ENCODE measurements at places on chromosomes 16 and 17. TPM values are rescaled to one million over a fixed set of nuclear protein-coding genes. Genes with fewer than 3 reads are reported as not detected.

Gene HS3ST3A1
- total RNA-seq = 1.2 TPM

DNA sequence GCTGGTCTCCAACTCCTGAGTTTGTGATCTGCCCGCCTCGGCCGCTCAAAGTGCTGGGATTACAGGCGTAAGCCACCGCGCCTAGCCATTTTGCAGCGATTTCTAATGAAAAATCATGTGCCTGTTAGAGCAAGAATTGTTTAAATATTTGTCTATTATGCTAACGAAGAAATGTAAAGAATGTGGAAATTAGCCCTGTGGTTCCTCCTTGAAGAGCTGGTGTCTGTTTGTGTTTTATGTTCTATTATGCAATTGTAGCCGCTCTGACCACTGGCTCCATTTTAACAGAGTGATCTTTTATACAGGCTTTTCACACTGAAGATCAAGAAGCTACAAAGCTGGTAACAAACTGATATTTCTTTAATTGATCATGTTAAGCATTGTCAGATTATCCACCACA lies 217.3 kb downstream of the USP22 start:
- no peak overlapping the region for H3K4me3 ChIP-seq
- H3K36me3 ChIP-seq = no peaks in the 10 kb centered on the region
- no peak for DNase-seq
- H3K27ac ChIP-seq = no peak overlapping the region
- no peaks in the 10 kb centered on the region for H3K4me1 ChIP-seq

GRCh38 chr17:74417178-74418045 lies 14.5 kb upstream of the GPRC5C start:
- no peaks in the 10 kb centered on the region for H3K36me3 ChIP-seq
- H3K27me3 ChIP-seq = peaks cover 5% of the 10 kb centered on the region
- no peak overlapping the region for H3K4me3 ChIP-seq
- H3K27ac ChIP-seq = no peak overlapping the region

Gene CCR7
- total RNA-seq = 367 TPM

Gene TRAP1
- 299 TPM for total RNA-seq

Gene ADAD2
- total RNA-seq = not detected

DNA sequence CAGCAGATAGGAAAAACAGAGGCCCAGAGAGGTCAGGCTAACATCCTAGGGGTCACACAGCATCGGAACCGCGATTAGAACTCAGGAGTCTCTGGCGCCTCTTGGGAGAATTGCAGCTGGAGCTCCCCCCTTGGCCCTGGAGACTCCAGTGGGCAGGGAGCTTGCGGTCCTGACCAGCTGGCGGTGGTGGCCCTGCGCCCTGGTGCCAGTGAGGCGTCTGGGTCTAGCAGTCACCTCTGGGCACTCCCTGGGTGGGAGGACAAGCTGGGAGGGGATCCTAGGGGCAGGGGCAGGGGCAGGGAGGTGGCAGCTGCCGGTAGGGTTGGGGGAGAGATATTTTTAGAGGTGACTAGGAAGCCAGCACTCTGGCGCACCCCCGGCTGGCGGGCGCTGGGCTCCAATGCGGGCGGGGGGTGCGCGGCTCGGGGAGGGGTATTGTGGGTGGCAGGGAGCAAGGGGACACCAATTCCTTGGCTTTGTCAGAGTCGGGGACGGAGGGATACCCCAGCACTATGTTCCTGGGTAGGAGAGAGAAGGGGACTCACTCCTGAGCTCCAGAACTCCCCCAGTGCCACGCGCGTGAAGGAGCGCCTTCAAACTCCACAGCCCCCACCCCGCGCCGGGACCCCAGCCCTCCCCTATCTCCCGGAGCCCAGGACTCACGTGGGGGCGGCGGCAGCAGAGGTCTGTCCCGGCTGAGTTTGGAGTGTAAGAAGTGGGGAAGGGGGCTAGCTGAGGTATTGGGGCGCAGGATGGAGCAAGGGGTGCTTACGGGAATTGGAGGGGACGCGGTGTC lies 584 bp downstream of the PHOSPHO1 start:
- no peak overlapping the region for H3K27ac ChIP-seq
- H3K36me3 ChIP-seq = no peaks in the 10 kb centered on the region
- no peak for DNase-seq
- peaks cover 12% of the 10 kb centered on the region for H3K4me1 ChIP-seq

GRCh38 chr17:44781551-44782325 lies 22.9 kb downstream of the ADAM11 start:
- no peaks in the 10 kb centered on the region for H3K36me3 ChIP-seq
- no peak overlapping the region for H3K27ac ChIP-seq
- no peak for DNase-seq
- H3K27me3 ChIP-seq = peaks cover 6% of the 10 kb centered on the region

DNA sequence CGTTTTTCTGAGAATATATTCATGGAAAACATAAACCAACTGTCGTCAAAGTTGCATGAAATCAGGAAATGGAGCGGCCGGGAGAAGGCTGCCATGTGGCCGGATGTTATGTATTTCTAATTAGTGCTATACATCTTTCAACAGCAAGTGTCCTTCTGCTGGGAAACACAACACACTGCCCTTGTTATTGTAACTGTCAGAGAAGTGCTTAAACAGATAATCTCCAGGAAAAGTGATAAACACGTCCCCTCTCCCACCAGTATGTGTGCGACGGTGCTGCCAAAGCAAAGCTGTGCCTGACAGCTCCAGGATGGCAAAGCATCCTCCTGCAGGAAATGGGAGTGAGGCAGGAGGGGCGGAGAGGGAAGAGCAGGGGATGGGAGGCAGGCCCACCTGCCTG lies 111.8 kb downstream of the SMG6 start:
- H3K4me1 ChIP-seq = peaks cover 61% of the 10 kb centered on the region
- no peak overlapping the region for H3K4me3 ChIP-seq
- H3K36me3 ChIP-seq = peaks cover 66% of the 10 kb centered on the region

Gene EPX
- not detected for total RNA-seq

Gene KRTAP2-1
- not detected for total RNA-seq

Gene KRTAP1-5
- not detected for total RNA-seq

Gene MT3
- 7.9 TPM for total RNA-seq

GRCh38 chr16:17529982-17530760 lies 59.4 kb upstream of the XYLT1 start:
- H3K4me1 ChIP-seq = peaks cover 16% of the 10 kb centered on the region
- peak; percentile 42 for DNase-seq
- no peaks in the 10 kb centered on the region for H3K27me3 ChIP-seq

GRCh38 chr16:28543072-28543471 lies 4.3 kb upstream of the NUPR1 start:
- no peak overlapping the region for H3K27ac ChIP-seq
- DNase-seq = no peak
- peaks cover 4% of the 10 kb centered on the region for H3K4me1 ChIP-seq
- no peaks in the 10 kb centered on the region for H3K36me3 ChIP-seq

Gene KRTAP4-4
- total RNA-seq = not detected

Gene ZG16
- not detected for total RNA-seq

Gene WNT3
- not detected for total RNA-seq

GRCh38 chr16:48534601-48535340 lies 75.2 kb downstream of the N4BP1 start:
- no peak overlapping the region for H3K27ac ChIP-seq
- H3K4me1 ChIP-seq = peaks cover 9% of the 10 kb centered on the region
- H3K27me3 ChIP-seq = no peaks in the 10 kb centered on the region
- peaks cover 13% of the 10 kb centered on the region for H3K36me3 ChIP-seq
- no peak for DNase-seq

DNA sequence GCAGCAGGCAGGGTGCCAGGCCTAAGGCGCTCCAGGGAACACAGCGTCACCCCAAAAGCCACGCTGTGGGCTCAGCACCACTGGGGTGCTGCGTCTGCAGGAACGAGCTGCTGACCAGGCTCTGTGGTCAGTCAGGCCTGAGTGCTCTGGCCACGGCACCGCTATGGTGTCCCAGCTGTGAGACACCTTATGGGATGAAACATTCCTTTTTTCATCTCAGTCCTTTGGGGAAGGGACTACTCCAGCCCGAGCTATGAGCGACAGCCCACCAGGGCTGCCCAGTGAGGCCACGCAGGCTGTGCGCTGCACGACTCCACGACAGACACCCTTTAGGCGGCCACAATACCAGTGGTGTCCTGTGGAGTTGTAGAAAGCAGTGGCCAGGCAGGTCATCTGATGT lies 11.1 kb downstream of the MGAT5B start:
- H3K36me3 ChIP-seq = no peaks in the 10 kb centered on the region
- DNase-seq = no peak
- no peak overlapping the region for H3K4me3 ChIP-seq
- H3K4me1 ChIP-seq = no peaks in the 10 kb centered on the region
- H3K27me3 ChIP-seq = no peaks in the 10 kb centered on the region

DNA sequence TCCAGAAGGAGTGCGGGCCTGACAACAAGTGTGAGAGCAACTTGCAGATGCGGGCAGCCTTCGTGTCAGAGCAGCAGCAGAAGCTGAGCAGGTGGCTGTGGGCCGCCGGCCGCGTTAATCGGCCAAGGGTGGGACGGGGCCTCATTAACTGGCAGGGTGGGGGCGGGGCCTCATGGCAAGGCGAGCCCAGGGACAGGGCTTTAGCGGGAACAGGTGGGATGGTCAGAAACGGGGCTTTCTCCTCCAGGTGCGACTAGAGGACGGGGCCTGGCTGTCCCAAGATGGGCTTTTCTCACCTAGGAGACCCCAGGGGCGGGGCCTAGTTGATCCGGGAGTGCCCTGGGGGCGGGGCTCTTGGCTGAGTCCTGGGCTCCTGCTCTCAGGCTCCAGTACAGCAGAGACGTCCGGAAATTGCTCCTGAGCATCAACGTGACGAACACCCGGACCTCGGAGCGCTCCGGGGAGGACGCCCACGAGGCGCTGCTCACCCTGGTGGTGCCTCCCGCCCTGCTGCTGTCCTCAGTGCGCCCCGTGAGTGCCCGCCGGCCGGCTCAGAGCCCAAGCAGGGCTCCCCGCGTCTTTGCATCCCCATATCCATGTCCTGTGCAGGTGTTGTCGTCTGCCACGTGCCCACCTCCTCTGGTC lies 18.4 kb upstream of the PDK2 start:
- no peak for DNase-seq
- H3K4me1 ChIP-seq = no peaks in the 10 kb centered on the region
- no peaks in the 10 kb centered on the region for H3K36me3 ChIP-seq
- H3K27me3 ChIP-seq = no peaks in the 10 kb centered on the region

DNA sequence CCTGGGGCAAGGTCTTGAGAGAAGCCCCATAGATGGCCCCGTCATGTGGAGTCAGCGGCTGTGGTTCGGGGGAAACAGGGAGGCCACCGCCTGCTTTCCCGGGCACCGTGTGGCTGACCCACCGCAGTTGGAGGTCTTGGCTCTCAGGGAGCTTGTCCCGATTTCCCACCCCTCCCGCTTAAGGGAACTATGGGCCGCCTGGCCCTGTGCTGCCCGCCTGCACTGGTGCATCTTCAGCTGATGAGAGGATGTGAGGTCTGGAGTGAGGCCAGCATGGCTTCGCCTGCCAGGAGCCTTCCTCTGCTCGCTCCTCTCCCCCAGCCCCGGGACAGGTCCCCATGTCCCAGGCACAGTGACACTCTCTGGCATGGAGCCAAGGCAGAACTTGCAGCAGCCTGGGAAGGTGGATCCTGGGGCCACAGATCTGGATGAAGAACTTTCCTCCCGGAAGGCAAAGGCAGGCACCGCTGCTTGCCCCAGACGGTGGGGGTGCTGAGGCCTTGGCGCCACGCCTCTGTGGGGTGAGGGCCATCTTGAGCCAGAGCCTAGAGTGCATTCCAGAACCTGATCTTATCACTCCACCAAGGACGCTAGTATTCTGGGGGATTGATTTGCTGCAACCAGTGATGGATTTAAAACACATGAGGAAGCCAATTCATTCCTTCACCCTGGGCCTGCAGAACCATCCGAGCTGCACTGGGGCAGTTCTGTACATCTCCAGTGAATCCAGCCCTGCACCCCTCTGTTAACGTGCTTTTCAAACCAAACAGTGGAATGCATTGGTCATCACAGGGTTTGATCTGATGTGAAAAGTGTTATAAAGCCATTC lies 178.6 kb upstream of the TNRC6C start:
- H3K27ac ChIP-seq = no peak overlapping the region
- no peak overlapping the region for H3K4me3 ChIP-seq
- no peaks in the 10 kb centered on the region for H3K27me3 ChIP-seq

Gene CMTR2
- 19.6 TPM for total RNA-seq

DNA sequence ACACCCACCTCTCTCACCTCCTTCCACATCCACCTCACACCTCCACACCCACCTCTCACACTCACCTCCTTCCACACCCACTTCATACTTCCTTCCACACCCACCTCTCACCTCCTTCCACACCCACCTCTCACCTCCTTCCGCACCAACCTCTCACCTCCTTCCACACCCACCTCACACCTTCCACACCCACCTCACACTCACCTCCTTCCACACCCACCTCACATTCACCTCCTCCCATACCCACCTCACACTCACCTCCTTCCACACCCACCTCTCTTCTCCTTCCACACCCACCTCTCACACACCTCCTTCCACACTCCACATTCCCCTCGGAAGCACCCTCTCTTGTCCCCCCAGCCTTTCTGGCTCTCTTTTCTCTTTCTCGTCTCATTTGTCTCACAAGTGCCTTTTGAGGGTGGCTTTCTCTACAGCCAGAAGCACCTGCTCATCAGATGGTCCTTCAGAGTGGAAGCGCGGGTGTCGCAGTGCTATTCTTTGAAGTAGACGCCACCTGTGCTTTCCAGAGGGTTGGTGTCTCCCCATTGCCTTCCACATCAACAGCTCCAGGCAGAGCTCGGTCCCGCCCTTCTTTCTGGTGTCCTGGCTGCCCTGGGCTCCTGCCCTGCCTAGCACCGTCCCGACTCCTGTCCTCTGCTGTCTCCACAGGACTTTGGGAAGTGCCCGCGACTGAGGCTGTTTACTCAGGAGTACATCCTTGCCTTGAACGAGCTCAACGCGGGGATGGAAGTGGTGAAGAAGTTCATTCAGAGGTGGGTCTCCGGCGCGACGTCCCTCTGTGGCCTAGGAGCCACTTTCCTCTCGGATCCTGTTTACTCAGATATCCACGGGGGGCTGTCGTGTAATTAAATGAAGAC lies 109.4 kb upstream of the PLCG2 start:
- peak overlapping the region; percentile 57 for H3K27ac ChIP-seq
- peaks cover 59% of the 10 kb centered on the region for H3K36me3 ChIP-seq
- DNase-seq = no peak
- H3K4me1 ChIP-seq = peaks cover 3% of the 10 kb centered on the region
- no peak overlapping the region for H3K4me3 ChIP-seq

DNA sequence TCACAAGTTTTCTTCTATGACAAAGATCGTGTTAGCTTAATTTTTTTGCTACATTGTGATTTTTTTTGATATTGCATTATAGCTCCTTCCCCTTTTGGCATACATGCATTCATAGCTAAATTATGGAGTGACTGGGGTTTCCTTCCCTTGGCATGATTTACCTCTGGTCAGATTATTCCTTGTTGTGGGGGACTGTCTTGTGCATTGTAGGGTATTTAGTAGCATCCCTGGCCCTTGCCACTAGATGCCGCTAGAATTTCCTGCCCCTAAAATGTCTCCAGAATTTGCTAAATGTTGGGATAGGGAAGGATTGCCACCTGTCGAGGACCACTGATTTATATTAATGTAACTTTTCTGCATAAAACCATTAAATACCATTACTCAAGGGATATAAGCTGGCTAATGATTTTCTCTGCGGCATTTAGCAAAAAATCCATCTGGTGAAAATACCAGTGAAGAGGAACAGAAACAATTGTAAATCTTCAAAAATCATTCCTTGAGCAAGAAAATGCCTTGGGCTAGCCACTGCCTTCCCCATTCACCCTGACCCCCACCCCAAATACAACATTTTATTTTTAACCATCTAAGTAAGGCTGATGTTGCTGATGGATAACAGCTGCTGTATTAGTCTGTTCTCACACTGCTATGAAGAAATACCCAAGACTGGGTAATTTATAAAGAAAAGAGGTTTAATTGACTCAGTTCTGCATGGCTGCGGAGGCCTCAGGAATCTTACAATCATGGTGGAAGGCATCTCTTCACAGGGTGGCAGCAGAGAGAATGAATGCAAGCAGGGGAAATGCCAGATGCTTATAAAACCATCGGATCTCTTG lies 195.2 kb downstream of the MAP2K6 start:
- H3K27ac ChIP-seq = no peak overlapping the region
- peaks cover 22% of the 10 kb centered on the region for H3K4me1 ChIP-seq
- H3K27me3 ChIP-seq = no peaks in the 10 kb centered on the region
- H3K36me3 ChIP-seq = no peaks in the 10 kb centered on the region
- DNase-seq = no peak
- H3K4me3 ChIP-seq = no peak overlapping the region
